ENCODE measurements at places on chromosomes 16 and 17.

GRCh38 chr17:49434821-49435670, 20.4 kb upstream of the PHB1 start:
- no peak for DNase-seq

DNA sequence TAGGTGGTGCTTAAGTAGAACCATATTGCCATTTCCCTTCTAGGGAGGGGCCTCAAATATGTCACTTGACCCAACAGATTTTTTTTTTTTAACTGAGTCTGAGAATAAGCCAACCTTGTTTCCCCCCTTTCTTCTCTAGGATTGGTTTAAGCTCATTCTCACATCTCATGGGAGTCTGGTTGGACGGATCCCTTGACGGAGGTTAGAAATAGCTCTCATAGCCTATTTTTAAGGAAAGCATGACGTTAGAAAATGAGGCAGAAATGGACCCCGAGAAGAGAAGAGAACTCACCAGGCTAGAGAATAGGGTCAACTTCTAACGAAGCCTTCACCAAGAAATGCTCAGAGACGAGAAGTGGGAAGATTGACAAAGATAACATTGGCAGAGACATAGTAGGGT, 95.1 kb upstream of the ZFHX3 start:
- no peak for DNase-seq

GRCh38 chr16:66058172-66058691, 308.3 kb upstream of the CDH5 start:
- no peak for DNase-seq

GRCh38 chr17:70604854-70605253, 435.5 kb downstream of the KCNJ2 start:
- no peak for DNase-seq

DNA sequence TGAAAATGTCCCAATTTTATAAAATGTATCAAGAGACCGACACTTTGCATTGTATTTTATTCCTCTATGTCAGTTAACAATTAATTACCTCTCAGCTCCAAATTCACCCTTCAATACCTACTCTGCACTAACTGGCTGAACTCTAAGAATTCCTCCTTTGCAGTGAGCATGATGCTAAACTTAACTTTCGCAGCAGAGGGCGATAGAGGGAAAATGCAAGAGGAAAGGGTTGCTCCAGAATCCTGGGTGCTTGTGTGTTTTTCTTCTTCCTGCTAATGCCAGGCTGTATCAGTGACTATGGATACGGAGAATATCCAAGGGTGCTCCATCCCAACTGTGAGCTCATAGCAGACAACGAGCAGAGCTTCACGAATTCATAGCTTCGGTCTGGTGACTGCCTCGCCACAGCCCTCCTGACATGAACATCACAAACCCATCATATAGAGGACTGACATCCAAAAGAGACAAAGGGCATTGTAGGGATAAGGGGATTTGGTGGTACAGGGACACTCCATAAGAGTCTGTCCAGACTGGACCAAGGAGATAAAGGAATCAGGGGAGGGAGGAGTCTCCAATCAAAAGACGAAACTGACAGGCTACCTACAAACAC, 172.9 kb downstream of the STX8 start:
- no peak for DNase-seq

DNA sequence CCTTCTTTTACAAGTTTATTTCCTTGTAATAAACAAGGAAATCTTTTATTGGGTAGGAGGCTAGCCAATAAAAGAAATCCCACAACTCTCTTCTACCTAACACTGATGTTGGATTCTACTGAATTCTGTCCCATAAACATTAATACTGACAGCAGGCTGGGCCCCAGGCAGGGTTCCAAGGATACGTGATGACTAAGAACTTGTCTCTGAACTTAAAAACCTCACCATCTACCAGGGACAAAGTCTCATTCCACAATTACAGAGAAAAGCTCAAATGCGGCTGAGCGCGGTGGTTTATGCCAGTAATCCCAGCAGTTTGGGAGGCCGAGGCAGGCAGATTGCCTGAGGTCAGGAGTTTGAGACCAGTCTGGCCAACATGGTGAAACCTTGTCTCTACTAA, 64.9 kb downstream of the ARHGAP17 start:
- no peak for DNase-seq

- no peak for DNase-seq
These were observed 6.6 kb downstream of the SEZ6 start for GRCh38 chr17:28999206-28999605.

- DNase-seq: peak; percentile 39
These were observed 5.6 kb upstream of the MTSS2 start for GRCh38 chr16:70691223-70692129.

- DNase-seq: no peak
These were observed 516.6 kb upstream of the C16orf82 start for GRCh38 chr16:26550111-26550610.

DNA sequence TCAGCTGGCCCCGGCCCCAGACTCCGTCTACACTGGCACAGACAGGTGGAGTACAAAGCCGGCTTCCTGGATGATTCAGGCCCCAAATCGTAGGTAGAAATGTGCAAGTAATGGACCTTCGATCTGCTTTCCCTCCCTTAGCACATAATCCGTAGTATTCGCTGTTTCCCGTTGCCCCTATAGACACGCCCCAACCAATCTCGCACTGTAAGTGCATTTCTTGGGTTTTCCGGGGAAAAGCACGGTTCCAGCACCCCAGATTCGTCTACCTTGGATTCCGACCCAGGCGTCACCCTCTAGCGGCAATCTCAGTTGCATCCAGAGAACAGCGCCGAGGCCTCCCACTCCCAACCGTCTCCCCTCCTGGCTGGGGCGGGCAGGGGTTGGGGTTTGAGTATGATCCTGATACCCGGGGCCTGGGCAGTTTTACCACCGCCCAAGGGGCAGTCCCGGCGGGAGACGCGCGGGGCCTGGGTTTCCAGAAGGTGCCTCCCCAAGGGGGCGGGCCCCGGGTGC, 12.1 kb upstream of the FOXF1 start:
- no peak for DNase-seq

GRCh38 chr17:78616946-78617345, 39.8 kb upstream of the DNAH17 start:
- no peak for DNase-seq

- no peak for DNase-seq
These were observed 1.1 kb upstream of the MYH11 start for GRCh38 chr16:15857724-15858560.

DNA sequence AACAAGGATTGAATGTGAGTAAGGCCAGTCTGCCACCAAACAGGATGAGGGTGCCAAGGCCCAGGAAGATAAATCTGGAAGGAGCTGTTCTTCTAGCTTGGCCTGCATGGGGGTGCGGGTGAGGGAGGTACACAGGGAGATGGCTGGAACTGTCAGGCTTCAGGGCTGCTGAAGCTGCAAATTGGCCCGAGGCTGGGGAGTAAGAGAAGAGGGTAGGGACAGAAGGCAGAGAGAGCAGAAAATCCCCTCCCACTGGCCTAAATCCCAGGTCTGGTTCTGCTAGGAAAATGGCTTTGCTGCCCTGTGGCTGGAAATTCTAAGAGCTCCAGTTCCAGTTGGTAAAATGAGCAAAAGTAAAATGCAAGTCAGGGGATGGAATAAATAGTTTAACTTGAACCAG, 87.9 kb downstream of the CCDC182 start:
- DNase-seq: no peak

- no peak for DNase-seq
These were observed 460 bp downstream of the ELOB start for GRCh38 chr16:2776500-2777139.

DNA sequence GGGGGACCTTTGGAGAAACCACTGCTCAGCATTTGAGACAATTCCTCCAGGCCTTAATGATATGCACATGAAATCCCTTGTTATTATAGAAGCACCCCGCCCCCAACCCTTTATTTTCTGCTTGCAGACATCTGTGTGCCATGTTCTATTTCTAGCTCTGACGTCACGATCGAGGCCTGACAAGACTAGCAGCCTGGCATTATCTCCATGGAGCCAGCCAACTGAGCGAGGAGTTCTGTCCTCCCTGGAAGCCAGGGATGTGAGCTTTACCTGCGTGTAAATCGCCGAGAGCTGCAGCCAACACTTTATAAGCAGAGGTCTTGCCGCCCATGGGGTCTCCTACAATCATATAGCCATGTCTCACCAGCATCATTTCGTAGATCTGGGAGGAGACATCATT, 116.9 kb downstream of the DNAH3 start:
- DNase-seq: no peak

DNA sequence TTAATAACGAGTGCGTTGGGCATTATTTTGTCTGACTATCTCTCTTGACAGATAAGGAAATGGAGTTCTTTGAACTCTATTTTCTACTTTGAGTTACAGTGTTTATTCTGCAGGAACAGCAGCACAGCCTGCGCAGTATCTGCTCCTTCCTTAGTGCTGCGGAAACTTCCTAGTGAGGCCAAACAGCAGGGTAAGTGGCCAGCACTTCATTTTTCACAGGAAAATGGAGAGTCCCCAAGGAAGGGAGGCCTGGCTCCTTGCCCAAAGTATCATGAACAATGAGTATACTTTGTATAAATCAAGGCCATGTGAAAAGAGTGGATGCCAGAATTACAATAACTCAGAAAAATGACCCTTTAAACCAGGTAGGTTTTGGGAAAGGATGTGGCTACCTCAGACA, 140.6 kb downstream of the VPS53 start:
- no peak for DNase-seq

DNA sequence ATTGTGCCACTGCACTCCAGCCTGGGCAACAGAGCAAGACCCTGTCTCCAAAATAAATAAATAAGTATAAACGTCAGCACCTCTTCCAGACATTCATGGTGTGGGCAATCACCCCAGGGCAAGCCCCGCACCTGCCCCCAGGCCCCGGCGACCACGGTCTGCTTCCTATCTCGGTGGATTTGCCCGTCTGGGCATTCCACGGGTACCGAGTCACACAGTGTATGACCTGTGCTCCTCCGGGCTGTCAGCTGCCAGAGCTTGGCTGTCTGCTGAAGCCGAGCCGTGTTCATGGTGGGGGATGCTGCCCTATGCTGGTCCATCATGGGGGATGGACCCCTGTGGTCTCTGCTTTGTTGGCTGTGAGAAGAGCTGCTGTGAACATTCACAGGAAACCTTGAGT, 15.4 kb downstream of the CYBC1 start:
- no peak for DNase-seq

- DNase-seq: no peak
These were observed 28.2 kb downstream of the HELZ start for GRCh38 chr17:67216578-67217320.

- no peak for DNase-seq
These were observed 3.4 kb downstream of the CACNA1H start for GRCh38 chr16:1156055-1156982.

DNA sequence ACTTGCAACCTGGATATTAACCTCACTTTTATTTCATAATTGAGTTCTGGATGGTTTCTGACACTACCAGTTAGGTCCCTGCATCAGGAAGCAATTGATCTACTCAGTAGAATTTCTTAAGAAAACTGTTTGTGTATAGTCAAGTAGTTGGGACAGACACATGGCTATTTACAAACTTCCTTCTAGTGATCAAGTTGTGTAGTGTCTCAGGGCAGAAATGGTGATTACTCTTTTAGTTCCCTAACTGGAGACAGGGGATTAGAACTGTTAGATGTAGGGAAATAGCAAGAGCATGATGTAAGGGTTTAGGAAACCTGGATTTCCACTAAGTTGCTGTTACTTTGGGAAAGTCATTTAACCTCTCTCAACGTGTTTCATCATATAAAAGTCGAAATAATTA, 30.4 kb downstream of the TMEM100 start:
- no peak for DNase-seq

DNA sequence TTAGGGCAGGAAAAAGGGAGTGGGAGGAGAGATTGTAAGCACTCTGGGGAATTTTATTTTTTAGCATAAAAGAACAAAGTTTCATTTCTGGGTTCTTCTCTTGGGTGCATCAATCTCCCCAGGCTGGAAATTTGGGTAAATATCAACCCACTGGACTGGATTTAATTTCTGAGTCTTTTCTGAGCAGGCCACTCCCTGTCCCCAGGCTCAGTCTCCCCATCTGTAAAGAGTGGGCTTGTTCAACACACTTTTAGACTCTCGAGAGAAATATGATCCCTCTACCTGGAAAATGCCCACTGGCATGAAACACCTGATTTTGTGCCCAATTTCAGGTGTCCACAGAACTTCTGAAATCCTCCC, 617 bp upstream of the VTN start:
- no peak for DNase-seq

DNA sequence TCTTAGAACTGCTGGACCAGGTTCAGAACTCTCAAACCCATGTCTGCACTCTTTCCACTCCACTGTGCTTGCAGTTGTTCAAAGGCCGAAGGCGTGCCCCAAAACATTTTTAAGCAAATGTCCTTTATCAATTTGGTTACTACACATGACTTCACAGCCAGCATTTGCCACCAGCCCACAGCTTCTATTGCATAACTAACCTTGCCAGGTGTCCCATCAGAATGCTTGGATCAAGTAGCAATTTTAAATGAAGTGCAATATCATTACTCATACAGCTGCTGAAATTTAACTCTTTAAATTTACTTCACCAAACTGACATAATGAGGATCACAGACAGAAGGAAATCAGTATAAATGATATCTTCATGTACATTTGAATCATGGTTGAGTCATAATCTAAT, 29.8 kb upstream of the HS3ST3A1 start:
- DNase-seq: no peak

DNA sequence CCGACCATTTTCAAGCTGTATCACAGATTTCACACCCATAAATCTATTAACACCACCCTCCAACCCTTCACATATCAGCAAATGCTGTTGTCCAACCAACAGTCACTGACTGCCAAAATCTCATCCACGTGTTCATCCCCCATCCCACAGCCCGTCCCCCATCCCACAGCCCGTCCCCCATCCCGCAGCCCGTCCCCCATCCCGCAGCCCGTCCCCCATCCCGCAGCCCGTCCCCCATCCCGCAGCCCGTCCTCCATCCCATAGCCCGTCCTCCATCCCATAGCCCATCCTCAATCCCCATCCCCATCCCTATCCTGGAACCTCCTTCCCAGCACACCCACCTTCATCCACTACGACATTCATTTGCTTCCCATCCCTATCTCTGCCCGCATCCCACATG, 14.1 kb downstream of the DLG4 start:
- DNase-seq: no peak

DNA sequence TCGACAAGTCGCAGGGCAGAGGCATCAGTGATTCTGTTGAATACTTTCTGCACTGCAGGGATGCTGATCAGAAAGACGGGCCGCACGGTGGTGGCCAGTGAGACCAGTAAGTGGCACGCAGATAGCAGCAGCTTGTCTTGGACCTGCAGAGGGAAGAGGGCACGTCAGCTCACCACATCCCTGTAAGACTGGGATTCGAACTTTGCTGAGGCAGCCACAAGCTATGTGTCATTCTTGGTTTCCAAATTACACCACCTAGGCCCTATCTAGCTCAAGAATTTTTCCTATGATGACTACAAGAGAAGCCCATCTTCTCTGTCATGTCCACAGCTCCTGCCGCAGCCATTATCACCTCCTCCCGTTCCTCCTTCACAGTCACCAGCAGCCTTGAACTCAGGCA, 49.4 kb upstream of the GSG1L start:
- no peak for DNase-seq

DNA sequence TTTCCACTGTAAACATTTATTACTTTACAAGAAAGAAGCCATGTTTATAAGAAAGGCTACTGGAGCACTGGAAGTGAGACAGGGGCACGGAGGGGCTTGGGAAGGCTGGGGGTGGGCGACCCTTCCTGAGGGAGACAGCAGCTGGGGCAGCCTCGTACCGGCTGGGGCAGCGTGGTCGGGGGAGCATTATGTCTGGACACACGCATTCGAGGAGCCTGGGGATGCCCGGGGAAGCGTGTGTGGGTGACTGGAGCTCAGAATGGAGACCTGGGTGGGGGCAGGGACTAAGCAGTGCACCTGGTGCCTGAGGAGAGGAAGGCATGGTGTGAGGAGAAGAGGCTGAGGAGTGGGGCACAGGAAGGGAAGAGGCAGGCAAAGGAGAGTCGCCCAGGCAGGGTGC, 64.5 kb downstream of the SRCIN1 start:
- no peak for DNase-seq
